ENCODE measurements at places on chromosomes 1 and 21.

GRCh38 chr1:29967261-29967660 lies 730.9 kb downstream of the PTPRU start:
- no peak for DNase-seq

- no peak for DNase-seq
These were observed 176.2 kb downstream of the IGSF21 start for GRCh38 chr1:18283601-18284385.

GRCh38 chr1:205690122-205690756 lies 9.9 kb upstream of the SLC45A3 start:
- DNase-seq = no peak

DNA sequence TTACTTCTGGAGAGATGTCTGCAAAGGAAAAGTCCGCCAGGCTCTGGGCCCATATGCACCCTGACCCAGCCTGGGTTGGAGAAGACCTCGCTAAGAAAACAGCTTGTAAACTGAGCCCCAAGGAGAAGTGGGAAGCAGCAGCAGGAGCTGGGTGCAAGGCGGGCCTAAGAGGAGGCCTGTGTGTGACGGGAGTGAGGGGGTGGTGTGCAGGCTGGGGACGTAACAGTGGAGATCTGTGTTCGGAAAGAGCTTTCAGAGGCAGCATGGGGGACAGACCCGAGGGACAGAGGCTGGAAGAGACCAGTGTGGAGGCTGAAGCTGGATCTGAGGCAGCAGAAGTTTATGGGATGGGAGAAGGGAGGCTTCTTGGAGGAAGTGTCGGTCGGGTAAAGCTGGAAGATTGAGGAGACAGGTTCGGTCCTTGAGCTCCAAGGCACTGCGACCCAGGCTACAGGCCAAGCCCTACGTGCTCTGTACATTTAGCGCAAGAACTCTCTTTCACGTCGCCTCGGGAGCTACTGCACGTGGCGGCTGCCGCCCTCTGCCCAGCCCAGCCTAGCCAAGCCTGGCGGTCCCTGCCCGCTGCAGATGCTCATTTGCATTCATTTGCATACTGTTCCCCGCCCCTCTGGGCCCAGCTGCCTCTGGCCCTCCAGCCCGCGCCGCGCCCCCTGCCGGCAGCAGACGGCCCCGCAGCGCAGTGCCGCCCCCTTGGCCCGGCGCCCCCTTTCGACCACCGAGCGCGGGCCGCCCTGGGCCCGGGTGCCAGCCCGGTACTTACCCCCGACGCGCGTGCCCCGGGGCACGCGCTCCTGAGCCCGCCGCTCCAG lies 6.3 kb downstream of the HPCA start:
- peak; percentile 85 for DNase-seq

DNA sequence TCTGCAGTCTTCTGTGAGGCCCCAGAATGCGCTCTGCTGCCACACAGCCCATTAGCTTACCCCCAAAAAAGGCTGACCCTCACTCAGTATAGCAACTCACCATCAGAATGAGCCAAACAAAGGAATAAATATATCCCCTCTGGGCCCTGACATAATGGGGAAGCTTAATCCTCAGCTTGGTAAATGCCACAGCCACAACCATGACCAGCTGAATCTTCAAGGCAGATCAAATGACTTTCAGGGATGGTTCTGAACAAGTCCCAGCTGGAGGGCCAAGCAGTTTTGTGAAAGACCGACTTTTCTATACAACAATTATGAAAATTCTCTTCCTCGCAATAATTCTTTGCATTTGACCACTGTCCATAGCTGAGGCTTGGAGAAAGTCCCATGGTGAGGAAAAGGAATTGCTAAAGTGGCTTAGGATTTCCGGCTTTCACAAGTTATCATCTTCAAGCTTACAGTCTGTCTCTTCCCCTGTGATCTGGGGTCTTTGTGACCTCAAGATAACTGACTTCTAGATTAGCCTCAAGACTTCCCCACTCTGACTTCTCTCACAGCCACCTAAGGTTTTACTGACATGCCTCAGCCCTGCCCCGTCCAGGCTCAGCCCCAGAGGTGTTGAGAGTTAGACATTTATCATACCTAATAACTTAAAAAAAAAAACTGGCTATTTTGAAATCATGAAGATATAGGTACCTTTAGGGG lies 47.8 kb upstream of the PBX1 start:
- DNase-seq = no peak

- DNase-seq = no peak
These were observed 24.6 kb downstream of the HMGN2 start for GRCh38 chr1:26496861-26497260.

- no peak for DNase-seq
These were observed 622.9 kb upstream of the ADAMTS5 start for GRCh38 chr21:27589781-27590180.

- peak; percentile 70 for DNase-seq
These were observed 81.1 kb downstream of the PGM1 start for GRCh38 chr1:63674238-63674864.

DNA sequence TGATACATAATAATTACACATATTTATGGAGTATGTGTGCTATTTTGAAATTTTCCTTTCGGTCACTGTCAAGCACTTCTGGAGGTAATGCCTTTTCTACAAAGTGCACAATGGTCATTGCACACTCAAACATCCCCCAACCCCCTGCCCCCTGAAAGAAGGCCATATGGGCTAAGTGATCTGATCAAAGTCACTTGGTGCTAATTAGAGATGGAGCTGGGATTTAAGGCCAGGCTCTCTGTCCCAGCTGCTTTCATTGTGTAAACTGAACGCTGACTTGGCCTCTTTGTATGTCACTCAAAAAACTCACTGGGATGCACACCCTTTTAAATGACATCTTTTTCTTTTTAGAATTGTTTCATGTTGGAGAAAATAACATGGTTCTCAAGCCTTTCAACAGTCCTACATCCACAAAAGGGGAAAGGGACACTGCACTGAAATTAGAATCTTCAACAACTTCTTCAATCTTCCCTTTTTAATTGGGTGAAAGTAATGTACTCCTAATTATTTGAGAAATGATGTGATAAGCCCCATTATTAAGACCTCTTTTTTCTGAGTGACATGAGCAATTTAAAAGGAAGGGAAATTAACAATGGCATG lies 149.2 kb downstream of the ST6GALNAC5 start:
- peak; percentile 81 for DNase-seq

- DNase-seq = no peak
These were observed 6.5 kb upstream of the S100A7 start for GRCh38 chr1:153466908-153467307.

- peak; percentile 45 for DNase-seq
These were observed 292.2 kb downstream of the NTNG1 start for GRCh38 chr1:107433068-107433467.

DNA sequence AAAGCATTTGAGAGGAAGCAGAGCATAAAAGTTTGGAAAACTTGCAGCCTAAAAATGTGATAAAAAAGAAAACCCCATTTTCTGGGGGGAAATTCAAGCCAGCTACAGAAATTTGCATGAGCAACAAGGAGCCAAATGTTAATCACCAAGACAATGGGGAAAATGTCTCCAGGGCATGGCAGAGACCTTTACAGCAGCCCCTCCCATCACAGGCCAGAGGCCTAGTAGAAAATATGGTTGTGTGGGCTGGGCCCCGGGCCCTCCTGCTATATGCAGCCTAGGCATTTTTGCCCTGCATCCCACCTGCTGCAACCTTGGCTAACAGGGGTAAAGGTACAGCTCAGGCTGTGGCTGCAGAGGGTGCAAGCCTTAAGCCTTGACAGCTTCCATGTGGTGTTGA lies 299.6 kb upstream of the NCAM2 start:
- no peak for DNase-seq

DNA sequence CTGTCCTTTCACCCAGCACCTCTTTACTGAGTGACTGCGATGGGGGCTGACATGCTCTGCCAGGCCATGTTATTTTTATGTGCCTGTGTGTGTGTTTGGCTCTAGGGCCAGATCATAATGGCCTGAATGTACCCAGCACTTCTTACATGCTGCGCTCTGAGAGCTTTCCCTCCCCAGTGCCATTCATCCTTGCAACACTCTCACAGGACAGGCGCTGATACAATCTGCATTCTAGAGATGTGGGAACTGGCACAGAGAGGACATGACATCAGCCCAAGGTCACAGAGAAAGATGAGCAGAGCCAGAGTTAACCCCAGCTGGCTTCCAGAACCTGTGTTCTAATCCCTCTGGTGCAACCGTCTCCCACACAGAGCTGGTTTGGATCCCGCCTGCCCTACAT lies 54.5 kb downstream of the ARHGEF10L start:
- DNase-seq = no peak

DNA sequence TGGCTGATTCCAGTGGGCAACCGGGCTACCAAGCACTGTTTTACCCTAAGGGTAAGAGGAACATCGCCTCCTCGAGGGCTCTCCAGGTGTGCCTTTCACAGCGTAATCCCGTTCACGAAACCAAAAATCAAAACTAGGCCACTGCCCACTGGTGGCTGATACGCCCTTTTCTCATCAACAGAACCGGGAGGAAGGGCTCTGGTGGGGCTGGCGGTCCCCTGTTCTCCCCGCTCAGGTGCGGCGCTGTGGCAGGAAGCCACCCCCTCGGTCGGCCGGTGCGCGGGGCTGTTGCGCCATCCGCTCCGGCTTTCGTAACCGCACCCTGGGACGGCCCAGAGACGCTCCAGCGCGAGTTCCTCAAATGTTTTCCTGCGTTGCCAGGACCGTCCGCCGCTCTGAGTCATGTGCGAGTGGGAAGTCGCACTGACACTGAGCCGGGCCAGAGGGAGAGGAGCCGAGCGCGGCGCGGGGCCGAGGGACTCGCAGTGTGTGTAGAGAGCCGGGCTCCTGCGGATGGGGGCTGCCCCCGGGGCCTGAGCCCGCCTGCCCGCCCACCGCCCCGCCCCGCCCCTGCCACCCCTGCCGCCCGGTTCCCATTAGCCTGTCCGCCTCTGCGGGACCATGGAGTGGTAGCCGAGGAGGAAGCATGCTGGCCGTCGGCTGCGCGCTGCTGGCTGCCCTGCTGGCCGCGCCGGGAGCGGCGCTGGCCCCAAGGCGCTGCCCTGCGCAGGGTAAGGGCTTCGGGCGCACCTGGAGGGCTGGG lies at the start of gene IL6R:
TSS of gene IL6R (plus strand) at position 360 of the 763 bp plus-strand sequence. CDS start at position 647, 287 bp downstream.
- DNase-seq = peak; percentile 75

DNA sequence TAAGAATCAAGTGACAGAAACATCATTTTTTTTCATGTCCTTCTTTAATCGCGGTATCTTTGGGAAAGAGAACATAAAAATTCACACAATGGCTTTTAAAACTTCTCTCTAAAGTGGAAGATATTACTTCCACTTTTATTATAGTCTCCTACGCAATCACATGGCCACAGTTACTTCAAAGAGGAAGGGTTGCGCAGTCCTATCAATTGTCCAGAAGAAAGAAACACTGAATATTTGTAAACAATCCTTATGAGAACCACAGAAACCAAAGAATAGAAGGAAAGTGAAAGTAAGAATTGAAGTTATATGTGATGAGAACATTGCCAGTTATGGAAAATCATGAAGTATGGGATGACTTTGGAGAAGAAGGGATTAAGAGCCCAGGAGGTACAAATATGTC lies 32.6 kb downstream of the CFH start:
- no peak for DNase-seq

- DNase-seq = no peak
These were observed 416.3 kb upstream of the ESRRG start for GRCh38 chr1:217139513-217139912.

- DNase-seq = no peak
These were observed 63.2 kb downstream of the PRDM2 start for GRCh38 chr1:13763222-13763621.

- no peak for DNase-seq
These were observed at the start of gene BSND for GRCh38 chr1:54998677-54999076. BSND (plus strand) TSS chr1:54998933; CDS start chr1:54999187, 254 bp downstream.

DNA sequence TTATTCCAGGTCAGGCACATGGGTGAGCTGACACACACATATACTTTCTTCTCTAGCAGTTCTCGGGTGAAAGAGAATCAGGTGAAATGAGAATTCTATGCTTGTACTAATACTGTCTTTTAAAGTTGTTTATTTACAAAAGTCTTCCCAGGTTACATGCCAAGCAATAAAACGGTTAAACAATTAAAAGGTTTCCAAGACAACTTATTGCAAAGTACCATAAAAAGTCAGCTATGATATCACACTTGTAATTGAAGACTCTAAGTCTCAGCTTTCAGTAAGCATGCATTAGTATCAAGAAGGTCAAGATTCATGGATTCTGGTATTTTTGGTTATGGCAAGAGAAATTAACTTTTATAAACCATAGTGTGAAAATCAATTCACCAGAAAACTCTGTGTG lies 171.4 kb downstream of the PDE4B start:
- DNase-seq = no peak

GRCh38 chr1:2580691-2581090 lies 5.9 kb upstream of the PRXL2B start:
- DNase-seq = no peak

DNA sequence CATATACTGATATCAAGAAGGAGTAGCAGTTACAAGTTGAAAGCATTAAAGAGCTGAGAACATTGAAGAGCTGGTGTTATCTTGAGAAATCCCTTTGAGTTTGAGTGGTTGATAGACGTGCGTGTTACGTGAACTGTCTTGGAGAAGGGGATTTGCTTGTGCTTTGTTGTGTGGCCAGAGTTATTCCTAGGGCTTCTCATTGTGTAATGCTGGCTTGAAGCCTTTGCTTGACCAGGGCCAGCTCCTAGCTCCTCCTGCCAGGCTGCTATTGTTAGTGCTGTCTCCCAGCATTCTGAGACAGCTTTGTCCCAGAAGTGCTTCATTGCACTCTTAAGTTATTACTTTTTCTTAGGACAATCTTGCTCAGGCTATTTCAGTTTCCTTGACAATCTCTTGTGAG lies 116.2 kb upstream of the KCNK2 start:
- DNase-seq = no peak

DNA sequence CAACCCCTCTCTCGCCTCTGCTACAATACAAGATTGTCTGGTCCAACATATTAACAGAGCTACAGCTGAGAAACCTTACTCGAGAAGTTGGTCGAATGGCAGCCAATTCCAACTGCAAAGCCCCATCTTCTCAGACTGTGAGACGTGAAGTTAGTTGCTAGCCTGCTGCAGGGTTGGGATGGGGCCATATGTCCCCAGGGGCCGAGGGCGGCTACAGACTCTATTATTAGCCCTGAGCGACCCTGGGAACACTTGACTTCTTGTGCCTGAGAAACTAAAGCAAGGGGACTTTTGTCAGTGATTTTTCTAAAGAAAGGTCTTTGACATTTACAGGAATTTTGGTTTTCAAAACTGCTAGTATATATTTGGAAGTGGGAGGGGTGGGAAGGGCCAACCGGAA lies 13.7 kb downstream of the NCF2 start:
- no peak for DNase-seq

Data from WERI-Rb-1 (cell line).